Stimulated activated CD4-positive, alpha-beta T cell treated with anti-CD3 and anti-CD28 coated beads, Interleukin-15, amount 100 ng/mL, for 24 hours (primary cell): ENCODE measurements at places on chromosomes 2 and 18.

DNA sequence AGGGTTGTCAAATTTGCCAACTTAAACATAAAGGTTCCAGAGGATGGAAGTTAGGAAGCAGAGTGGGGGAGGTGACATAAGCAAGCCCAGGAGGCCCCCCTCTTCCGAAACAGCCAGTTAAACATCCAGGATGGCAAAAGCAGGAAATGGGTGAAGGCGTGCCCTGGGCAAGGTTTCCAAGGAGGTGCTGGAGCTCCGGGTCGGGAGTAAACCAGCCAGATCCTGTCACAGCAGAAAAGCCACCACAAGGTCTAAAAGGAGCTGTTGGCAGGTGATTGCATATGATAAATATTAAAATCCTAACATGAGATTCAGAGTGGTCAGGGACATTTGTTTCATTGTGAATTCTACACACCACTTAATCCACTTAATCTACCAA is 572.2 kb upstream of the SALL3 start:
- DNase-seq = no peak

DNA sequence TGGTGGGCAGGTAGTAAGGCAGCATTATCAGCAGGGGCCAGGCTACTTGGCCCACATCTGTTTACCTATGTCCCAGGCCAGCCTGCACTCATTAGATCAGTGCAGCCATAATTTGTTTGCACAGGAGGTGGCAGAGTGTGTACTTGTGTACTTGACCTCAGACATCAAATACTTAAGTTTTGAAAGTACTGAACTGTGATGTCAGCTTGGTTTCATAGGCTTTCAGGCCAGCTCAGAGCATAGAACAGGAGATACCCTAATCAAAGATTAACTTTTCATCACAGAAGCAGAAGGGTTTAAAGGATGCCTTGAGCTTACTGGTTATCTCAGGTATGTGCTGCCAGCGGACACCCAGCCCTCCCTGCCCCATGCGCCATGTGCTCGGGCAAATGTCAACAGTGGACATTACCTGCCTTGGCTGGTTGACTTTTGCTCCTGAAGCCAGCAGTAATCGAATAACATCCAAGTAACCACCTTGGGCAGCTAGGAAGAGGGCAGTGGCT is 33.2 kb downstream of the ANKRD29 start:
- no peak for DNase-seq

- no peak for DNase-seq
These were observed 71.8 kb upstream of the HS6ST1 start for GRCh38 chr2:128390256-128390990.

DNA sequence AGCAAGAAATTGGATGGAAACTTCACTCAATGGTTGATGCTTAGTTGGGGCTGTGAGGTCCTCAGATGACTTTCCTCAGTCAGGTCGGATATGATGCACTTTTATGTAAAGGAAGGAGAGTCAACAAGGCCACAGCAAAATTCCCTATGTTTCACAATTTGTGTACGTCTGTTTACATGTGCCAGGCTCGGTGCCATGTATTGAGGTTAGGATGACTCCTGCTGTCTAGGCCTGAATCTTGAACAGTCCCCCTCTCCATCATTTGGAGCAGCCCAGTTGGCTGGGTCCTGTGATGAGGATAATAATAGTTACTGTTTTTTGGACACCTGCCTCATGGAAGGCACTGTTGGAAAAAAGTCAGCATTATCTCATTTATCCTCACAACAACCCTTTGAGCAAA is 43.1 kb downstream of the VSNL1 start:
- DNase-seq = no peak

DNA sequence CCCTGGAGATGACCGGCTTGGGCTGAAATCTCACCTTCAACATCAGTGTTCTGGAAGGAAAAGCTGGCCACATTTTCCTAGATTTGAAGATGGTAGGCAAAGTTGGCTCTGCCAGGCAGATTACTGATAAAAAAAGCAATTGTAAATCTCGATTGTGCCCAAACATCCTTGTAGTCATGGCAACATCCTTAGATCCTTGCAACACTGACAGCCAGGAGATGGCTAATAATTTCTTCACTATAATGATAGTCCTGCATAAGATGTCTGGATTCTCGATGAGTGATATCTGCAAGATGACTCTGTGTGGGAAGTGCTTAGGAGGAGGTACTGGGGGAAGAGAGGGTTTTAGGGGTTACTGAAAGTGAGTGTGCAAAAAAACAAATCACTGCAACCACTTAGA is 149.1 kb downstream of the FSHR start:
- no peak for DNase-seq

- DNase-seq = no peak
These were observed 223.7 kb downstream of the LOXHD1 start for GRCh38 chr18:46433121-46433826.

DNA sequence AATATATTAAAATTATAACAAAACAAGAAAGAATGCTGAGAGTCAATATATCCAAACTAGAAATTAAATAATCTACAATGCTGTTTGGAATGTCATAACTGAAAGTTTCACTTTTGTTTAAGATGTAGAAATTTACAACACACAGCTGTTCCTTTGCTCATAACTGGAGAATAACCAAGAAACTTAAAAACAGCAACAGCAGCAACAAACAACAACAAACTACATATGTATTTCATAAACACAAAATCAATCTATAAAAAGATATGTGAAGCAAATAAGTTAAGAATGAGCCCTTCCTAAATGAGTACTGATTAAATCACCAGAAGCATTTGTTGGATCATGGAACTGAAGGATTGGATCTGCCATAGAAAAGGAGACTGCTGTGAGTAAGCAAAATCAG is 456.5 kb upstream of the ZNF804A start:
- DNase-seq = no peak

DNA sequence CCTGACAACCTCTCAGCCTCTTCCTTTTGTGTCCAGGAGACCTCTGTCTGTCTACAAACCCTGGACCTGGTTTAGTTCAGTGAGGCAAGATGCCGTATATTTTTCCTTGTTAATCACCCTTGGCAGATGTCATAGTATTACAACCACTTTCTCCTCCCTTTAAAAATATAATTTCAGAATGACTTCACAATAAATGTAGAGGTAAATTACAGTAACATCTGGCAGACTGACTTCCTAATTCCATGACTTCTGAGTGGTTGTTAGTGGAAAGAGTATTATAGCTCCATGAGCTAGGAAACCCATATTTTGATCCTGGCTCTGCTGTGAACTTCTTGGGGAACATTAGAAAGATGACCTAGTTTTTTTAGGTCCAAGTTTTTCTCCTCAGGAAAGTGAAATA is 39.5 kb downstream of the SPATS2L start:
- no peak for DNase-seq

GRCh38 chr18:57428221-57429150 is 6.7 kb upstream of the ONECUT2 start:
- DNase-seq = peak; percentile 3

- no peak for DNase-seq
These were observed 67.6 kb downstream of the AAK1 start for GRCh38 chr2:69575926-69576325.

- DNase-seq = no peak
These were observed 178.6 kb upstream of the RBMS1 start for GRCh38 chr2:160672211-160672610.

DNA sequence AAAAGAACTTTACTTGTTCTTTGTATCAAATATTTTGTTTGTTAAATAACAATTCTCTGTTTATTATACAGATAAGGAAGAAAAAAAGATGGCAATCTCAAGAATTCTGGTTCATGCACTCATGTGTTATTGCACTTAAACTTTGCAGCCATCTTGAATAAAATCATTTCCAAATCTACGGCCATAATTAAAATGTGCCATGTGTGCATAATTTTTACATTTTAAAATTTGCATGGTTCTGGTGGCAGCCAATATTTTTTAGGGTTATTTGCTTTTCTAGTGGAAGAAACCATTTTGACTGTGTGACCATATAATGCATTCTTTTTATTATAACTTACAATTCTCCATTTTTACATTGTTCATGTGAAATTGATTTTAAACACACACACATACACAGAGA is 1518.1 kb upstream of the ZEB2 start:
- no peak for DNase-seq

GRCh38 chr2:227774011-227774624 is 28.4 kb downstream of the SCYGR8 start:
- DNase-seq = peak; percentile 15

DNA sequence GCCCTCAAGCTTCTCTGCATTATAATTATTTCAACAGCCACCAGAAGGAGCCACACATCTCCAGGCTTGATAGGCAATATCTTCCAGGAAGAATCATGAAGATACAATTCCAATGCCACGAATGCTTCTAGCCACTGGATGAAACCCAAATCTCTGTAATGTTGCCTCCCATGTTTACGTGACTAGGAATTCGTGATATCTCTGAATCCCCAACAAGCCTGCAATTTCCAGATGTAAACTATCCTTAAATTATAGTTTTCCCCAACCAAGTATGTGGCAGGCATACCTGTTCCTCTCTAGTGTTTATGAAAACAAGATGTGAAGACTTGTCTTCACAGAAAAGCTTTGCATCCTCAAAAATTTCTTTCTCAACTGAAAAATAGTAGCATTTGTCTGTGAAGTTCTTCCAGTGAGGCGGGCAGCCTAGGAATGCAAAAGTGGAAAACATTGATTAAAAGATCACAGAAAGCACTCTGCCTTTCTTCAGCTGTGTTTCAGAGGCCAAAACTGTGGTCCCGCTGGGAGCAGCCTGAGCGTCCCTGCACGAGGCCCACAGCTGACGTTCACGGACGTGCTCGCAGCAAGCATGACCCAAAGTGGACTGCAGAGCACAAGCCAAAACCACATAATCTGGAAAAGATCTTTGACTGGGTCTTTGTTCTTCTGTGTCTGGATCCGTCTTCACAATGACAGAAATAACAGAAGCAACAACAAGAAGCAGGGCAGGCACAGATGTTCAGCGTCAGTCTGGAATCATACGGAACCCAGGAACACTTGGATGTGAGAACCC is 65.1 kb upstream of the THOC1 start:
- DNase-seq = no peak

DNA sequence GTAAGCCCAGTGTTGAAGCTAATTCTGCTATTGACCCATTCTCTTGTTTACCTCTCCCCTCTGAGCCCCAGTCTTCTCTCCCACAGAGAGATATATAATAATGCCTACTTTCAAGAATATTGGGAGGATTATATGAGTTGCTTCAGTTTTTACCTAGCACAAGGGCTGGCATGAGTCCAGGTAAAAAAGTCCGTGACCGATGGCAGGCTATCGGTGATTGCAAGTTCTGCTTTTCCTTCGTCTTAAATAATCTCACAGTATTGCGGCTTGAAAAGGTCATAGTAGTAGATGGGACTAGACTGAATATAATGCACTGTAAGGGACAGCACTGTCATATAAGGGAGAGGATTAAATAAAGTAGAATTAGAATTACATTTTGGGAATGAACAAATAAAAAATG is 77.6 kb downstream of the KIF5C start:
- no peak for DNase-seq

- DNase-seq = no peak
These were observed 220.8 kb upstream of the GALNT5 start for GRCh38 chr2:157036726-157037125.

GRCh38 chr2:152861349-152861942 is 143.0 kb downstream of the ARL6IP6 start:
- DNase-seq = peak; percentile 17

DNA sequence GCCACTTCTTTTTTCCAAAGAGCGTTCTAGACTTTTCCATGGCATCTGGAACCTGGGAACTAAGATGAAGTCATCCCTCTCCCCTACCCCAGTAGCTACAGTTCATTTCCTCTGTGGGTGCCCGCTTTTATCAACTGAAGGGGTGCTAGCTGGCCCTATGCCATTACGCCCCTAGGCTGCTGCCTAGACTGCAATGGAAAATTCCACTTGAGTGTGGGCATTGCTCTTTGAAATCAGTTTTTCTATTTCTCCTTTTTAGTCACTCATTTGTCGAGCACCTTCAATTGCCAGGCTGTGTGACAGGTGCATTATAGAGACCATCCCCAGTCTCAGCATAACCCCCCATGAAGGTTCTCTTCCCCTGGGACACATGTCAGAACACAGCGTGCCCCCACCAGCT is 7.3 kb downstream of the TEX51 start:
- DNase-seq = no peak

GRCh38 chr2:42074661-42075060 is 26.8 kb downstream of the PKDCC start:
- DNase-seq = no peak
